ENCODE measurements at places on chromosomes 6 and 20.

DNA sequence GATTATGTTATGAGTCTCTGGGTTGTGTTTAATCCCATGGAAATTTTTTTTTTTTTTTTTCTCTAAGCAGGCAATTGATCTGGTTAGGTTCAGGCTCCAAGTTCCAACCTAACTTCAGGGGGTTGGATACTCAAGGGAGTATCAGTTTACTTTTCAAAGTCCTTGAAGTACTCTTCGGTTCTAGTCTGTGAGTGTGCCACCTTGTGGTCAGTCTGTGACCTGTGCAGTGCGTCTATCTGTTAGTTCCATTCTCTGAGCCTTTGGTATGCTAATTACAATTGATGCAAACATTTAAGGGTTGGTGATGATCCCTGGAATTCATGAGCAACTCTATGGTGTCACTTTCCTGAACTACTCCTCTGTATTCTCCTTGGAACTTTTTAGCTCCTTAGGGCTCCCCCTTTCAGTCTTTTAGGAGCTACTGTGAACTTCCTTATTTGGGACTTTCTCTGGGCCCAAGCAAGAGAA is 342.0 kb downstream of the SOX4 start:
- no peak for DNase-seq

DNA sequence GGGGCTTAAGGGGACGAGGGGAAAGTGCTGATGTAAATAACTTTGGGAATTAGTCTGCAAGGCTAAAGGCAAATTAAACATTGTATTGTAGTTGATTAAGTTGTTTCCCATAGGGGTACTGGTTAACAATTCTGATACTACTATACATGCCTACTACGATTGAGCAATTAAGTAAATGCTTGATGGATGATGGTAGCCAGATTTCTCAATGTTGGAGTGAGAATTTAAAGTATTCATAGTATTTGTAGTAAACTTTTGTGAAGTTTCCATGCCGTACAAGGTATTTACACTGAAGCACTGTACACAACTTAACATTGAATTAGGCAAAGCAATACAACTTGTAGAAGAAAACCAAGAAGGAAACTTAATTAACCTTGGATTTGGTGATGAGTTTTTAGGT is 852.3 kb downstream of the QKI start:
- DNase-seq = no peak

- no peak for DNase-seq
Measured at GRCh38 chr6:113632220-113632864, 224.8 kb upstream of the MARCKS start.

- DNase-seq = no peak
Measured at GRCh38 chr20:32296412-32296811, 19.0 kb downstream of the KIF3B start.

GRCh38 chr6:64252256-64252655 is 616.7 kb downstream of the PHF3 start:
- DNase-seq = no peak

DNA sequence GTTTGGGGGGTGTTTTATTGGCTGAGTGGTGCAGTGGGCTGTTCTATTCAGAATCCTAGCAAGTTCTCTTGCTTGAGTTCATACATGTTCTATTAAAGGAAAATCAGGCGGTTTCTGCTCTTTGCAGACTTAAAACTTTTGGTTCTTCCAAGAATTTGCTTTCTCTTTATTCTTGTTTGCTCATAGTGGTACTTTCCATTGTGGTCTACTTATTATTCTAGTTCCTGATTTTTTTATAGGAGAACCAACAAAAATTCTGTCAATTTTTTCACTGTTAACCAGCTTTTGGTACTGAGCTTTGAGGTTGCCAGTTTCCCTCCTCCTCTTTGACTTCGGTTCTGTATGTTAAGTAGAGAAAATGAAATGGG is 6.7 kb downstream of the AFDN start:
- no peak for DNase-seq

DNA sequence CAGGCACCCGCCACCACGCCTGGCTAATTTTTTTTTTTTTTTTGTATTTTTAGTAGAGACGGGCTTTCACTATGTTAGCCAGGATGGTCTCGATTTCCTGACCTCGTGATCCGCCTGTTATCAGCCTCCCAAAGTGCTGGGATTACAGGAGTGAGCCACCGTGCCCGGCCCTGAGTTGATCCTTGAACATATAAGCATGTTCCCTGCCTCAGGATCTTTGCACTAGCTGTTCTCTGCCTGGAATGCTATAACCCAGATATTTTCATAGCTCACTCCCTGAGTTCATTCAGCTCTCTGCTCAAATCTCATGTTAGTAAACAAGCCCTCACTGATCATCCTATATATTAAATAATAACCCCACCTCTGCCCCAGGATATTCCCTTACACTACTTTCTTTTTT is 9.0 kb upstream of the DLK2 start:
- DNase-seq = no peak

Measured in ecto neural progenitor cell (in vitro differentiated cells).